ENCODE measurements at places on chromosomes 2 and 18. TPM values are rescaled to one million over a fixed set of nuclear protein-coding genes. Genes with fewer than 3 reads are reported as not detected.

LBX2 gene
- 6.7 TPM for total RNA-seq

NYAP2 gene
- not detected for total RNA-seq

GKN2 gene
- total RNA-seq: not detected

NTSR2 gene
- total RNA-seq: not detected

TDRD15 gene
- total RNA-seq: not detected

CYP26B1 gene
- 0.51 TPM for total RNA-seq

ILKAP gene
- total RNA-seq: 27.7 TPM

NT5C1B gene
- total RNA-seq: not detected

AOX1 gene
- total RNA-seq: 1.5 TPM

FZD7 gene
- 38.5 TPM for total RNA-seq

NEUROD1 gene
- not detected for total RNA-seq

CYP27A1 gene
- total RNA-seq: 26.1 TPM

SCN1A gene
- total RNA-seq: not detected

C2orf72 gene
- 0.16 TPM for total RNA-seq

FSHR gene
- total RNA-seq: not detected

ANKRD29 gene
- total RNA-seq: 0.81 TPM

RAB17 gene
- 0.63 TPM for total RNA-seq

CCDC68 gene
- 1.0 TPM for total RNA-seq

CSRNP3 gene
- 1.4 TPM for total RNA-seq

STRN gene
- total RNA-seq: 9.6 TPM

PROC gene
- total RNA-seq: 2.3 TPM

MMADHC gene
- total RNA-seq: 54.9 TPM

TRIM43 gene
- total RNA-seq: not detected

ANKRD30BL gene
- total RNA-seq: not detected

PMAIP1 gene
- total RNA-seq: 37.6 TPM

SLC14A1 gene
- 0.38 TPM for total RNA-seq

POLE4 gene
- total RNA-seq: 16.5 TPM

APLF gene
- 2.8 TPM for total RNA-seq

ZBTB14 gene
- total RNA-seq: 4.2 TPM

CDH20 gene
- total RNA-seq: 1.3 TPM

FAM228A gene
- not detected for total RNA-seq

Data from mesangial cell (primary cell).